Hepatocyte (in vitro differentiated cells): ENCODE measurements at places on chromosomes 4 and X.

- no peaks in the 10 kb centered on the region for H3K36me3 ChIP-seq
- DNase-seq, result peak; percentile 19
- no peaks in the 10 kb centered on the region for H3K27me3 ChIP-seq
- H3K4me3 ChIP-seq, result no peak overlapping the region
- no peak overlapping the region for H3K27ac ChIP-seq
- H3K4me1 ChIP-seq, result no peaks in the 10 kb centered on the region
Observed at GRCh38 chrX:29627833-29628232, 587.5 kb upstream of the MAGEB2 start.

DNA sequence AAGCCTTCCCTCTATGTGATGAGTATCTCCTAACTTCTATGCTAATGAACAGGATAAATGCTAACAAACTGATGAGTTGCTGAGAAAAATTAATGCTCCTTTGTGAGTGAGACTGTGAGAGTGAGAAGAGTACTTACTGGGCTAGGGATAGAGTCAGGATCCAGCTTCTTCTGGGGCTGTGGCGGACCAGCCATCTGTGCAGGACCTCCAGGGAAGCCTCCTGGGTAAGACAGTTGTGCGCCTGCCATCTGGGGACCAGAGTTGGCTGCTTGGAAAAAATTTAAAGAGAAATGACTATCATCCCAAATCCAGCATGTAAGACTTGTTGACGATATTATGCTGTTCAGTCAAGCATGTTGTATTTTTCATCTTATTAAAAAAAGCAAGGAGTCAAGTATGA lies 21.0 kb downstream of the SEC24D start:
- H3K4me3 ChIP-seq, result no peak overlapping the region
- DNase-seq, result no peak
- no peaks in the 10 kb centered on the region for H3K27me3 ChIP-seq
- H3K4me1 ChIP-seq, result no peaks in the 10 kb centered on the region

DNA sequence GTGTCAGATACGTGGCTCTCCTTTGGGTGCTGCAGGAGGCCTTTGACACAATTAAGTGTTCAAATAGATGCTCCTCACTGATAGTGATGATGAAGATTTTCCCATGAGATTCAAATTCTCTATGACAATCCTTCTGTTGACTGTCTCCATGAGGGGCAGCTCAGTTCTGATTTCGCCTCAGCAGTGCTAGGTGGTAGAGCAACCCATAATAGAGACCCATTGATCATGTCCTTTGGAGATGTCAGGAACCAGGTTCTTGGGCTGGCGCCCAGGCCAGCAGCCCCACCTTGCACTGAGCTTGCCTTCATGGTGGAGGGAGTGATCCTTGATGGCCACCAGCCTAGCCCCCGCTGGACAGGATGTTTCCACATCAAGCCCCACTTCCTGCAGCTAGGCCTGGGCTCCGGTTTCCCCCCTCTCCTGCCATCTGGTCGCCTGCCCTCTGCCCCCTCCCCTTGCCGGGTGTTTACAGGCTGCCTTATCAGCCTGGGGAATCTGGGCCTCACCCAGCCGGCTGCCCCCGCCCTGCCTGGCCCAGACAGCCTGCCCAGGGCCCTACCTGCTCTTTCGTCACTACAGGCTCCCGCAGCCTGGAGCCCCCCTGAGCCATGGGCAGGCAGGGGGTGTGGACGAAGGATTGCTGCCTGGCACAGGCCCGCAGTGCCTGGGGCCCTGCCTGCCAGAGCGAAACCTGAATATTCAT lies 12.6 kb downstream of the ELF4 start:
- peaks cover 15% of the 10 kb centered on the region for H3K4me1 ChIP-seq
- no peaks in the 10 kb centered on the region for H3K27me3 ChIP-seq
- peak; percentile 61 for DNase-seq
- H3K4me3 ChIP-seq, result no peak overlapping the region

DNA sequence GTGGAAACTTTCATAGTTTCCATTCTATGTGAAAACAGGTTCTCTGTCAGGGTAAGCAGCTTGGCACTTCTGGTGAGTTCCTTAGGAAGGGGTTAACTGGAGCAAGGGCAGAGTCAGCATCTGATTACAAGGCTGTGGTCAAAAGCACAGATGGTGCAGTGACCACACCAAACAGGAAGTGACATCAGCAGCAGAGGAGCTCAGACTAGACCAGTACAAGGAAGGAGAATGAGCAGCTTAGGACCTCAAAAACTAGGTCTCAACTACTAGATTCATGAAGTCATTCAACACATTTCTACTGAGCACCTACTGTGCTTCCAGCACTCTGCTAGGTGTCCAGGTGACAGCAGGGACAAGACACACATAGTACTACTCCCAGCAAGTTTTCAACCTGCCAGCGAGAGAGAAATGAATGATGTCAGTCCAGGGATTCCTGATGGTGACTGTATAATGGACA lies 130.2 kb downstream of the AMELX start:
- H3K4me3 ChIP-seq, result no peak overlapping the region
- DNase-seq, result no peak
- H3K36me3 ChIP-seq, result no peaks in the 10 kb centered on the region
- H3K27me3 ChIP-seq, result no peaks in the 10 kb centered on the region

GRCh38 chr4:81472281-81473182 lies 825 bp upstream of the RASGEF1B start:
- no peaks in the 10 kb centered on the region for H3K4me1 ChIP-seq
- H3K36me3 ChIP-seq, result no peaks in the 10 kb centered on the region
- H3K4me3 ChIP-seq, result peak overlapping the region; percentile 4
- H3K27me3 ChIP-seq, result no peaks in the 10 kb centered on the region
- H3K27ac ChIP-seq, result peak overlapping the region; percentile 81

GRCh38 chrX:82451725-82452124 lies 1056.4 kb upstream of the POU3F4 start:
- no peaks in the 10 kb centered on the region for H3K27me3 ChIP-seq
- no peaks in the 10 kb centered on the region for H3K36me3 ChIP-seq
- H3K4me3 ChIP-seq, result no peak overlapping the region
- H3K27ac ChIP-seq, result no peak overlapping the region
- no peak for DNase-seq

- H3K27me3 ChIP-seq, result peaks cover 3% of the 10 kb centered on the region
- H3K4me3 ChIP-seq, result no peak overlapping the region
- no peaks in the 10 kb centered on the region for H3K36me3 ChIP-seq
- H3K27ac ChIP-seq, result no peak overlapping the region
- no peak for DNase-seq
Observed at GRCh38 chr4:153834901-153835300, 46.0 kb upstream of the SFRP2 start.

DNA sequence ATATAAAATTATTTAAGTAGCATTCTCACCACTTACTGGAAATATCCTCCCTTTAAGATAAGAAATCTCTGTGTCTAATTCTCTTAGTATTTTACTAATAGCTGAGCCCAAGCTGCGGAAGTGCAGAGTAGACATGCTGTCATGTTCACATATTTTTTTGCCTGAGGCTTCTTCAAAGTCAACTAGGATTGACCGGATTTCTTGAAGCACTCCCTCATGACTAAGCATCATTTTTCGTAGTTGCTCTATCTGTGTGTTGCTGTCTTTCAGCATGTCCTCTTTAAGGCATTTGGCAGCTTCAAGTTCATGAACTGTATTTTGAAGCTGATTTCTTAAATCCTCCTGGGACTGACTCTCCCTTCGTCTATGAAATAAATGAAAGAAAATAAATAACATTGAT lies 36.9 kb downstream of the CCDC158 start:
- no peak overlapping the region for H3K27ac ChIP-seq
- H3K4me3 ChIP-seq, result no peak overlapping the region
- H3K4me1 ChIP-seq, result peaks cover 13% of the 10 kb centered on the region
- no peak for DNase-seq
- no peaks in the 10 kb centered on the region for H3K27me3 ChIP-seq

DNA sequence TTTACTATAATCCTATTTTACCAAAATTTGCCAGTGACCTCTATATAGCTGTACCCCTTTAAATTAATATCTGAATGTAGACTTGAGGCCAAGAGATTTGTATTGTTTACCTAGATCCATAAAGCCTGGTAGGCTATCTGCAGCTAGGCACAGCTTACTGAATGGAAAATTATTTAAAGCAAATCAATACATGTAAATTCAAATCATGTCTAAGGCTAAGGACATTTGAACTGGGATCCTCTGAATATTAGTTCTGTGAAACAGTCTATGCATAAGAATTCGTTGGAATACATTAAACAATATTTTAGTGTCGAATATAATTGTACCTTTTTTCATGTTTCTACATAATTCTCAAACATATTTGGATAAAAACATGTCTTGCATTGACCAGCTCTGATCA lies 1.6 kb downstream of the UGT2A3 start:
- no peak for DNase-seq
- H3K4me1 ChIP-seq, result peaks cover 9% of the 10 kb centered on the region
- H3K4me3 ChIP-seq, result peak overlapping the region; percentile 12
- no peaks in the 10 kb centered on the region for H3K27me3 ChIP-seq

GRCh38 chr4:184409502-184409901 lies 64.8 kb downstream of the IRF2 start:
- no peak for DNase-seq
- no peak overlapping the region for H3K27ac ChIP-seq
- no peaks in the 10 kb centered on the region for H3K4me1 ChIP-seq
- no peak overlapping the region for H3K4me3 ChIP-seq

DNA sequence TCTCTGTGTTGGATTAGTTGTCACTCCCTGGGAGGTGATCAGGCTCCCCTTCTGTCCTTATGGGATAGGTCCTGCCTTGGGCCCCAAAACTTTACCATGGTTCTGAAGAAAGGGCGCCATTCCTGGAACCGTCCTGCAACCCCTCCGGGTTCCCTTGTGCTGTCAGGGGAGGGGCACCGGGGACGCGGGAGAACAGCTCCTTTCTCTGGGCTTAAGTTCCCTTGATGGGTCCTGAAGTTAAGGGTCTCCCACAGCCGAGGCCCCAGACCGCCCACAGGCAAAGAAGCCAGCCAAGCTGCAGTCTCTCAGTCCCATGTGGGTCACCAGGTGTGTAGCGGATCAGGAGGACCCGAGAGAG lies 44.8 kb downstream of the UGT2A3 start:
- no peaks in the 10 kb centered on the region for H3K27me3 ChIP-seq
- H3K4me3 ChIP-seq, result no peak overlapping the region
- H3K36me3 ChIP-seq, result no peaks in the 10 kb centered on the region

GRCh38 chrX:137041329-137041728 lies 7.5 kb upstream of the GPR101 start:
- no peak overlapping the region for H3K27ac ChIP-seq
- H3K27me3 ChIP-seq, result peaks cover 23% of the 10 kb centered on the region
- H3K4me3 ChIP-seq, result no peak overlapping the region
- no peaks in the 10 kb centered on the region for H3K36me3 ChIP-seq
- DNase-seq, result no peak
